ENCODE measurements at places on chromosomes 4 and X.
A peak's percentile ranks its signal among the peaks of the same experiment; 100 is the strongest.

DNA sequence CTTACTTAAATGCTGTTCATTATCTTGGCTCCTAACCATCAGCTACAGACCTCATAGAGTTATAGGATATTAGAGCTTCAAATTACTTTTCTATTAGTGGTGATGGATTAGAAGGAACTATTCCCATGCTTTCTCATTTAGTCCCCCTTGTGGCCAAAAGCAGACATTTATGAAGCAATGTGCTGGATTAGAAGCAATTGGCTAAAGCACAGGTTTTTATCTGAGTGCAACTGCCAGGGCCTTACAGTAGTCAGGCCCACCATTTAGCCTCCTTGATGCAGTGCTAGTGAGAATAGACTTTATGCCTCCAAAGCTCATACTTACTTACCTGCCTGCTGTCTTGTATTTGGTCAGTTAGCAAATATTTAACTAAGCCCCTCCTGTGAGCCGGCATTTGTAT, 93.0 kb downstream of the TSPAN7 start:
- DNase-seq = no peak

DNA sequence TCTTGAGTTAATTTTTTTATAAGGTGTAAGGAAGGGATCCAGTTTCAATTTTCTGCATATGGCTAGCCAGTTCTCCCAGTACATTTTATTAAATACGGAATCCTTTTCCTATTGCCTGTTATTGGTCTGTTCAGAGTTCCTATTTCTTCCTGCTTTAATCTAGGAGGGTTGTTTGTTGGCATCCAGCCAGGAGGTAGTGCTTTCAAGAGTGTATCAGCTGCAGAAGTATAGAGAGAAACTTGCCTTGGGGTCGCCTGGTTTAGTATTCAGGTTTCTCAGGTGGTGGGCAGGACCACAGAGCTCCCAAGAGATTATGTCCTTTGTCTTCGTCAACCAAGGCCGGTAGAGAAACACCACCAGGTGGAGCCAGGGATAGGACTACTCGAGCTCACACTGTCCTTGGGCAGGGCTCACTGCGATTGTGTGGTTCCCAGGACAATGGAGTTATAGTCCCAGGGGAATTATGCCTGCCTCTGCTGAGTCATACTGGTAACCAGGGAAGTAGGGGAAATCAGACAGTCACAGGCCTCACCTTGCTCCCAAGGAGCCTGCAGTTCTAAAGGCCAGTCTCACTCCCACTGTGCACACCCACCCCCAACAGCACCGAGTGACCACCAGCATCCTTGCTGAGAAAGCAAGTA, 168.1 kb downstream of the VSIG4 start:
- peak; percentile 13 for DNase-seq

DNA sequence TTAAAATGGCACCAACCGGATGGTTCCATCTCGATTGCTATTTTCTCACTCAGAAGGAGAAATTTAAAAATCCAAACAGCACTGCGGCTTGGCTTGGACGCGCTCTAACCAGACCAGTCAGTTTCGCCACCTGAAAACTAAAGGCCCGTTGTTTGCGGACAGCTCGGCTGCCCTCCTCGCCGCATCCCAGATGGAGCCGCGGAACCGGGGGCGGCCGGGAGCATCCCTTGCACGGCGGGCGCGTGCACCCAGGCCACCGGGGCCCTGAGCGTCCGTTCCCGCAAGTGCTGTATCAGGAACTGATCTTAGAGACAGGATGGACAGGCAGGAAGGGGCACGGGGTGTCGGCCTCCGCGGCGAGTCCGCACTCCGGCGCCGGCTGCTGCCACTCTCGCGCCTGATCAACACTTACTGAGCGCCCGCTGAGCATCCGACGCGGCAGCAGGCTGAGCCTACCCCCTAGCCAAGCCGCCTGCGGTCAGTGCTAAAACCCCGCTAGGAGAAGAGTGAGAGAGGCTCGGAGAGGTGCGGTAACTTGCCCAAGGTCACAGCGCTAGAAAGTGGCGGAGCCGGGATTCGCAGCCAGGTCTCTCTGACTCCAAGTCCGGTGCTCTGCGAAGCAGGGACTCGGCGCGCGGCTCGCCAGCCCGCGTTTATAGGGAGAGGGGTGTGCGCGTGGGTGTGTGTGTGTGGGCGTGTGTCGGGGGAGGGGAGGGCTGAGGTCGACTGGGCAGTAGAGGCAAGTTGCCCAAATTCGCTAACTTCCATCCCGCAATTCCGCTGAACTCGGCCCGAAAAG, at the start of gene CITED1:
TSS of gene CITED1 (minus strand) at position 629 of the 799 bp plus-strand sequence. CDS start 3,045 bp downstream, outside the sequence.
- DNase-seq = peak; percentile 12

- DNase-seq = no peak
These were observed 98.9 kb downstream of the BCOR start for GRCh38 chrX:39998636-39999406.

- DNase-seq = no peak
These were observed 141.5 kb downstream of the GLRA2 start for GRCh38 chrX:14670819-14671218.

- DNase-seq = no peak
These were observed 86.3 kb upstream of the BMP2K start for GRCh38 chr4:78689700-78690323.
